Thyroid gland (tissue), 4 donors: ENCODE measurements at places on chromosomes 2 and 18. TPM values are rescaled to one million over a fixed set of nuclear protein-coding genes. Genes with fewer than 3 reads are reported as not detected.

Gene GALNT13
- total RNA-seq: not detected

Gene ICOS
- 1.2 TPM for total RNA-seq

Gene HADHB
- total RNA-seq: 200 TPM

Gene MYL1
- not detected for total RNA-seq

Gene MSTN
- total RNA-seq: 0.27 TPM

GRCh38 chr2:168289880-168290279, 42.5 kb upstream of the STK39 start:
- H3K4me3 ChIP-seq: no peak overlapping the region
- no peaks in the 10 kb centered on the region for H3K27me3 ChIP-seq
- no peak for DNase-seq
- H3K4me1 ChIP-seq: no peaks in the 10 kb centered on the region
- no peaks in the 10 kb centered on the region for H3K36me3 ChIP-seq
